ENCODE measurements at places on chromosomes 1 and 21.

DNA sequence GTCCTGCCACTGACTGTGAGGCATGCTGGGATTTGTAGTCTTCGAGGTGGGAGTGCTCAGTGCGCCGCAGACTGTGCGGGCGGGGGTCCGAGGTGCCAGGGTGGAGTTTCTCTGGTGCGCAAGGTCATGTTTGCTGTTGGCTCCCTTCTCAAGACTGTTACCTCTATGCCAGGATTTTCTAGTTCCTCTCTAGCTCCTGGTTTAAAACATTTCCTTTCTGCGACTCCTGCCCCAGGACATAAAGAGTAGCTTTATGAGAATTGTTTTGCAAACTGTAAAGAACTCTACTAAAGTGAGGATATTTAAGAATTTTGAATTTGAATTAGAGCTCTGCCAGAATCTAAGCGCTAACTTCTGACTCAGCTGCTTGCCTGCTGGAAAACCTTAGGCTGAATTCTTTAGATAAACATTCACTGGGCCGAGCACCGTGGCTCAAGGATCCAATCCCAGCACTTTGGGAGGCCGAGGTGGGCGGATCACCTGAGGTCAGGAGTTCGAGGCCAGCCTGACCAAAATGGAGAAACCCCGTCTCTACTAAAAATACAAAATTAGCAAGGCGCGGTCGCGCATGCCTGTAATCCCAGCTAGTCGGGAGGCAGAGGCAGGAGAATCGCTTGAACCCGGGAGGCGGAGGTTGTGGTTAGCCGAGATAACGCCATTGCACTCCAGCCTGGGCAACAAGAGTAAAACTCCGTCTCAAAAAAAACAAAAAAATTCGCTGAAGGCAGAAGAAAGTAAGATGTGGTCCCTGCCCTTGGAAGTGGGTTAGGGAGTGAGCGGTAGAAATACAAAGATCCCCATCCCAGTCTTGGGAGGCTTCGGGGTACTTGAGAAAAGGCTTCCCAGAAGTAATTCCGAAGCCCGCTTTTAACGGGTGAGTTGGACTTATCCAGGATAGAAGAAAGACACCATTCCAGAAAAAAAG is 992 bp upstream of the USP48 start:
- DNase-seq, result no peak

DNA sequence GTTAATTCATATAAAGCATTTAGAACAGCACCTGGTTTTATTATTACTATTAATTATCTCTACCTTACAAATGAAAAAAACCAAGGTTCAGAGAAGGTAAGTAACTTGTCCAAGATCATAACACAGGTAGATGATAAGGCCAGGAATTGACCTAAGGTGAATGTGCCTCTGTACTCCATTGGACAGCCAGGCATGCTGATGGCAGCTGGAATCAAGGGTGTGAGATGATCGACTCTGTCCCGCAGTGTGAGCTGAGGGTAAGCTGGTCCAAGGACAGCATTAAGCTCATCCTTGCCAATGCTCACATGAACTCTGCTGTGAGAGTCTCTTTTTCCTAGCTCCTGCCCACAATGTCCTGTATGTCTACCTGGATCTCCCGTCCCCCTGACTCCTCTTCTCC is 58.4 kb downstream of the DMAP1 start:
- DNase-seq, result no peak

DNA sequence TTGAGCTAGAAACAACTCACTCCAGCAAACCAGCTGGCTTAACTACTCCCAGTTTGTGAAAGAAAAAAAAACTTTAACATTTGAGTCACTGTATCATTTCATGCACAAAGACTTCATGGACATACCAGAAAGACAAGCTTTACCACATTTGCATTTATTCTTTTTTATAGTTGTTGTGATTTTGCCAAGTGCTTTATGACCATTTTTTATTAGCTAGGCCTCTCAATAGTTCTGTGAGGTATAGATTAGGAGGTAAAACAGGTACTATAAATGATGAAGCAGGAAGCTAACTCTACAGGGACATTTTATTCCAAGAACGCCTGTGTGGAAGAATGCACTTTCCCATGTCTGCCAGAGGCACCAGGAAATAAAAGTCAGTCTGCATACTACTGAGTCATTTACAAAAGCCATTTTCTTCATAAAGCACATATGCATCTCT is 8.2 kb upstream of the DENND1B start:
- no peak for DNase-seq

DNA sequence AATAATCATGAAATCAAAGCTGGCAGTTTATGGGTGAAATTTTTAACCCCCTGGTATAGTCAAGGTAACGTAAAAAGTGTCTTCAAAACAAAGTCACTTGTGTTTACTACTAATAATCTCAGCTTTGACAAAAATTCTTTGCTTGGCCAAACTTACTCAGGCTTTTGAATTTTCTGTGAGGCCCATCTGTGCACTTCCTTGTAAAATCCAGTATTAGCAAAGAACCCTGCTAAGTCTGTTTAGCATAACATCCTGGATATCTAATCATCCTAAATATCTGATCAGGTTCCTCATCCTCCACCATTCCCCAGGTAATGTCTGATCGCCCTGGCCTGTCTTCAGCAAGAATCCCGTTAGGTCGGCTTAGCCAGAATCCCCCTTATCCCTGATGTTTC is 3.0 kb downstream of the LYST start:
- no peak for DNase-seq

GRCh38 chr1:30129001-30129408 is 594.4 kb downstream of the MATN1 start:
- DNase-seq, result no peak

- DNase-seq, result no peak
These were observed 1.5 kb downstream of the HCN3 start for GRCh38 chr1:155278689-155279160.

- DNase-seq, result no peak
These were observed 738 bp downstream of the LURAP1 start for GRCh38 chr1:46203738-46204405.

All from suppressor macrophage (primary cell).